Type B pancreatic cell (in vitro differentiated cells): ENCODE measurements at places on chromosomes 4 and X. TPM values are rescaled to one million over a fixed set of nuclear protein-coding genes. Genes with fewer than 3 reads are reported as not detected.

GRCh38 chr4:152680988-152681603 is 1.3 kb upstream of the TMEM154 start:
- DNase-seq: no peak
- H3K27ac ChIP-seq: peak overlapping the region; percentile 73
- H3K27me3 ChIP-seq: peaks cover 19% of the 10 kb centered on the region
- H3K4me3 ChIP-seq: peak overlapping the region; percentile 50

GRCh38 chrX:75131973-75132627 is 24.0 kb downstream of the ABCB7 start:
- H3K4me3 ChIP-seq: no peak overlapping the region
- H3K27me3 ChIP-seq: no peaks in the 10 kb centered on the region
- no peak overlapping the region for H3K27ac ChIP-seq
- no peaks in the 10 kb centered on the region for H3K36me3 ChIP-seq
- no peak for DNase-seq

- H3K4me1 ChIP-seq: peaks cover 42% of the 10 kb centered on the region
- peak overlapping the region; percentile 44 for H3K4me3 ChIP-seq
- peaks cover 3% of the 10 kb centered on the region for H3K27me3 ChIP-seq
- no peak for DNase-seq
- H3K36me3 ChIP-seq: peaks cover 3% of the 10 kb centered on the region
- no peak overlapping the region for H3K27ac ChIP-seq
Observed at GRCh38 chrX:132412208-132412607, 76.6 kb downstream of the MBNL3 start.

DNA sequence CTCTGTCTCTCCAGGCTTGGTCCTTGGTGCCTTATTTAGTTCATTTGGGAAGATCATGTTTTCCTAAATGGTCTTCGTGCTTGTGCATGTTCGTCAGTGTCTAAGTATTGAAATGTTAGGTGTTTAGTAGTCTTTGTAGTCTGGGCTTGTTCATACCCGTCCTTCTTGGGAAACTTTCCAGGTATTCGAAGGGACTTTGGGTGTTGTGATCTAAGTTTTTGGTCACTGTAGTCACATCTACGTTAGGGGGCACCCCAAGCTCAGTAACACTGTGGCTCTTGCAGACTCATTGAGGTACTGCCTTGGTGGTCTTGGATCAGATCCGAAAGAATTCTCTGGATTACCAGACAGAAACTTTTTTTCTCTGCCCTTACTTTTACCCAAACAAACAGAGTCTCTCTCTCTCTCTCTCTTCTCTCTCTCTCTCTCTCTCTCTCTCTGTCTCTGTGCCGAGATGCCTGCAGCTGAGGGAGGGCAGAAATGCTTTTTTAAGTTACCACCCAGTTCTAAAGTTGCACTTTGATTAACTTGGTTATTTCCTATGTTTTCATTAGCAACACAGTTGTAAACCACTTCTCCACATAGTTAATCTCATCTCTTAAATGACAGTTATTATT is 67.6 kb upstream of the SLC7A3 start:
- H3K4me1 ChIP-seq: peaks cover 7% of the 10 kb centered on the region
- peak overlapping the region; percentile 6 for H3K27ac ChIP-seq
- no peak for DNase-seq
- no peaks in the 10 kb centered on the region for H3K27me3 ChIP-seq
- H3K36me3 ChIP-seq: no peaks in the 10 kb centered on the region

DNA sequence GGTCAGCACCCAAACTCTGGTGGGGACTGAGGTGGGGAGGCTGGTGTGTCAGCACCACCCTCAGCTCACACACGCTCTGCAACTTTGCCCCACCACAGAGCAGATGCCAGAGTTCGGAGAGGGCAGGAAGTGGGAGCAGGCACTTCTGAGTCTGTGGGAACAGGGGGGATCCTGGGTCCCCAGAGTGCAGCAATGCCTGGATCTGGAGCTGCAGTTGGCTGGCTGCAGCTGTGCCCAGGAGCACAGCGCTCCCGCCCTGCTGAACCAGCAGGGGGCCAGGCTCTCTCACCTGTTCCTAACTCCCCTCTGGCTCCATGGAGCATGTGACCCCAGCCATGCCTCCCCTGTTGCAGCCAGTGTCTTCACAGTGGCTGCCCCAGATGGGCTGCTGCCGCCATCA is 252.4 kb downstream of the SPOCK3 start:
- DNase-seq: no peak
- H3K27ac ChIP-seq: no peak overlapping the region
- H3K4me3 ChIP-seq: no peak overlapping the region

DNA sequence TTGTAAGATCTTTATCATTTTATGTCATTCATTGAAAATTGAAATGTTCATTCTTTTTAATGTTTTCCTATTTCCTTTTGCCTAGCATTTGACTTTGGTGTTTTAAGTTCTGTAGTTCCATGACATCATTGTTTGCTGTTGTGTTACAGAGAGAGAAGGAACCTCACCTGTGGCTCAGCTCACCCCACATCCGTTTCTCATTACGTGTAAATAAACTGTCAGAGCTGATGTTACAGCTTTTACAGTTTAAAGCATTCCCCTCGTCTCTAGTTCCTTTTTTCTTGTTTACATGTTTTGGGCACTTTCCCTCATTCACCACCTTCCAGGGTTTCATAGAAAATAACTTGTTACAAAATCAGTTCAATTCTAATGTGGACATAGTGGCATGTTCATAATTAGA is 137.2 kb downstream of the FNIP2 start:
- no peaks in the 10 kb centered on the region for H3K27me3 ChIP-seq
- H3K36me3 ChIP-seq: peaks cover 10% of the 10 kb centered on the region
- no peak overlapping the region for H3K4me3 ChIP-seq
- peaks cover 22% of the 10 kb centered on the region for H3K4me1 ChIP-seq
- DNase-seq: no peak

DNA sequence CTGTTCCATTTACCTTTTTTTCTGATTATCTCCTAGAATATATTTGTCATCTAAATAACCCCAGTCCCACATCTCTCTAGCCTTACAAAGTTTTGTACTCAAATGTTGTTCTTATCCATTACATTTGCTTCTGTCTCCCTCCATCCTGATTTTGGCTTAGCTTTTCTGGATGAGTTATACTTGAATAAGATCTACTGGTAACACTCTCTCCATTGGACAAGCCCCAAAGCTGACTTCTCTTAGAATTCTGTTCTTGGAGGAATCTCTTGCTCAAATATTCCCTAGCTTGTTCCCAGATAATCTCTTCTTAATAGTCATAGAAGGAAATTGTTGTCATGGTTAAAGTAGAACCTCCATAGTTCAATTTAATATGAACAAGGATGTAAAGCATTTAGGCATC is 115.5 kb upstream of the HS3ST1 start:
- no peaks in the 10 kb centered on the region for H3K36me3 ChIP-seq
- H3K27ac ChIP-seq: no peak overlapping the region
- no peak overlapping the region for H3K4me3 ChIP-seq
- H3K27me3 ChIP-seq: no peaks in the 10 kb centered on the region
- H3K4me1 ChIP-seq: no peaks in the 10 kb centered on the region
- DNase-seq: no peak

DNA sequence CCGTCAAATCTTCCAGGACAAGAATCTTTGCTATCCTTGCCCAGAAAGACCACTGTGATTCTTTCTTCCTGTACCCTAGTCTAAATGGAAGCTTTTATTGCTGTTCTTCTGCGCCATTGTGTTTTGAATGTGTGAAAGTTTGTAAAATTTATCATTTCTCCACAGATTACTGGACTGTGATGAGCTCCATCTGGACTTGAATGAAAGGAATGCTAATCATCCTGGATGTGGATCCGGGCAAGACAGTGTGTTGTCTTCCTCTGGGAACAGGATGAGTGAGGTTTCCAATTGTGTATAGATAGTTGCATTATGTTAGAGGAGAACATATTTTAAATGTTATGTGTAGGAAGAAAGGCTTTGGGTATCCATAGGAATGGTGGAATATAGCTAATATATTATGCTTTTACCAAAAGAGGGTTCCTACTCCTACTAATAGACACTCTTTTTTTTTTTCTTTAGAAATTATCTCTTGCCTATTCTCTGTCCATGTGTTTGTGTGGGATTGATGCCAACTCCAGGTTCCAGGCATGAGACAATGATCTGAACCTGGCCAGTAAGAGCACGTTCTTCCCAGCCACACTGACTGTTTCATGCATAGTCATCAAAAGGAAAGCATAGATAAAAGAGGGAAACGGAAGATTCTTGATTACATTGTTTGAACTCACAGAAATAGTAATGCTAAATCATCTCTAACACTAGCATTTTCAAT is 803.6 kb upstream of the ADGRL3 start:
- no peak overlapping the region for H3K27ac ChIP-seq
- no peak for DNase-seq
- H3K4me1 ChIP-seq: peaks cover 6% of the 10 kb centered on the region
- H3K27me3 ChIP-seq: no peaks in the 10 kb centered on the region

DNA sequence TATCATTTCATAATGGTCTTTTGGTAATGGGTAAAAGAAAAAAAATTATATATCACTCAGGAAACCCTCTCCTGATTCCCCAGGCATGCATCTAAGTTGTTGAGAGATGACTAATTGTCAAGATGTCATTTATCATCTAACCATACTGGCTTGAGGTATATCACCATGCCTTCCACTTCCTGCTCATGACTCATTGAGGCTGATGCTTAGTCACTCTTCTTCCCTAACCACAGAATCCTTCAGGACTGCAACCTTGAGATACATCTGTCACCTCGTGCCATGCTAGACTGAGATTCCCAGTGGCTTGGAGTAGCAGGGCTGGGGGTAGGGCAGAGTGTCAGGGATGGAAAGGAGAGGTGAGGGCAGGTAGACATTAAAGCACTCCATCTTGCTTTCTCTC is 782.5 kb upstream of the INTU start:
- no peak overlapping the region for H3K27ac ChIP-seq
- no peaks in the 10 kb centered on the region for H3K4me1 ChIP-seq
- no peaks in the 10 kb centered on the region for H3K36me3 ChIP-seq
- no peak for DNase-seq
- no peak overlapping the region for H3K4me3 ChIP-seq

DNA sequence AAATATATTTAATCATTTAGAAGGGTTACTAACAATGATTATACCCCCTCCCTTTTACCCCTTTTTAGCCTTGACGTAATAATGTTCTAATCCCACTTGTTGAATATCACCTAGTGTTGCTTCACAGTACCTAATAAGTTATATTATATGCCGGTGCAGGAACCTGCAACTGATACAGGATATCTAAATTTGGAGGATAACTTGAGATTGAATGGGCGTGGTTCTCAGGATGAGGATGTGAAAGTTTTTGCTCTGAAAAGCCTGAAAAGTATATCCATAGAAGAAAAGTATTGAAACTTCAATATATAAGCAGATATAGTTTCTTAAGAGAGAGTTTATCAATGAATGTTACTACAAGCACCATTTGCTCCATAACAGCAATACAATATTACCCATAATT is 59.8 kb downstream of the ZNF711 start:
- no peaks in the 10 kb centered on the region for H3K36me3 ChIP-seq
- no peak overlapping the region for H3K4me3 ChIP-seq
- H3K27ac ChIP-seq: no peak overlapping the region
- no peak for DNase-seq
- no peaks in the 10 kb centered on the region for H3K4me1 ChIP-seq

GRCh38 chrX:31240982-31241381 is 169.1 kb upstream of the FTHL17 start:
- no peaks in the 10 kb centered on the region for H3K4me1 ChIP-seq
- H3K4me3 ChIP-seq: no peak overlapping the region
- DNase-seq: no peak
- H3K36me3 ChIP-seq: no peaks in the 10 kb centered on the region

DNA sequence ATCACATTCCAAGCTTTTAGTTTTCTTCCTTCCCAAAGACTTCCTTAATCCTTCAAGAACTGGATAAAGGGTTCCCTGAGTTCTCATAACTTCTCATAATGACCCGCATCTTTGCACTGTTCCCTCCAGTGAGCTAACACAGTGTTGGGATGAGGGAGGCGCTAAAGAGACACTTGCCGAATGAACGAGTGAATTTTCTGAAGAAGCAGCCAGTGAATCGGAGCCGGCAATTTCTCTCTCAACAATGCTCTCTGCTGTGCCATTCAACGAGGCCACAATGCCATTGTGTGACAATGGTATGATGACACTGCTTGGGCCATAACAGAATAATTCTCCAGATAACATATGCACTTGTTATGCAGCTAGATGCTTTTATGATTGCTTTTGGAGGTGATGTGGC is 51.4 kb upstream of the ZFP42 start:
- peaks cover 5% of the 10 kb centered on the region for H3K4me1 ChIP-seq
- no peaks in the 10 kb centered on the region for H3K36me3 ChIP-seq
- no peaks in the 10 kb centered on the region for H3K27me3 ChIP-seq
- H3K4me3 ChIP-seq: no peak overlapping the region
- no peak overlapping the region for H3K27ac ChIP-seq

DNA sequence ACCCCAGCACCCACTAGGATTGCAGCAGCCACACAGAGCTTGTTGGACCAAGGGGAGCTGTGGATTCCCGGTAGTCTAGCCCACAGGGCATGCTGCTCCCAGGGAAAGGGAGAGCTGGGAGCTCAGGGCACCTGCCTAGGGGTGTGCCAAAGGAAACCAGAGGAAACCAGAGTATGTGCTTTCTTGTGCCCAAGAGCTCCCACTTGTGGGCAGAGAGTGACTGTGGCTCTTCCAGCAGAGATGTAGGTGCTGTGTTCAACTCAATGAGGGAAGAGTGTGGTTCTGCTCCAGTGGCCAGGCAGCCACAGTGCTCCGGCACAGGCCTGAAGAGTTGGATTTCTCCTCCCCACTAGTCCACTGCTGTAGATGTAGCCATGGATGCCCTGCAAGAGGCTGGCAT is 1050.0 kb upstream of the INTU start:
- H3K36me3 ChIP-seq: no peaks in the 10 kb centered on the region
- no peaks in the 10 kb centered on the region for H3K4me1 ChIP-seq
- no peak overlapping the region for H3K4me3 ChIP-seq
- no peak overlapping the region for H3K27ac ChIP-seq

- H3K36me3 ChIP-seq: no peaks in the 10 kb centered on the region
- H3K4me3 ChIP-seq: no peak overlapping the region
- no peak for DNase-seq
- H3K27ac ChIP-seq: no peak overlapping the region
Observed at GRCh38 chrX:47690175-47690574, 31.2 kb upstream of the UXT start.

DNA sequence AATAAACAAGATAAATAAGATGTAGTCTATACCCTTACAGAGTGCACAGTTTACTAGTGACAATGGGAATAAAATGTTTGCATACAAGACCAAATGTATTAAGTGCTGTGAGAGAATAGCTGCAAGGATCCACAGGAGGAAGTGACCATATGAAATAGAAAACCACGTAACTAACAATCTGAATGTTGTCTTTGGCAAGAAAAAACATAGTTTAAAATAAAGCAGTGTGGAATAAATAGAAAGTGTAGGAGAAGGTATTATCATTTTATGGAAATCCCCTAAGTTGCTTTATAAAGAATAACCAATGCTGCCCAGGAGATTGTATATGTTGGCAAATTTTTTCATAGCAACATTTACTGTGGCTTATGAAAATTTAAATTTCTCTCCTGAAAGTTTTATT is 116.1 kb downstream of the PCDH7 start:
- H3K27ac ChIP-seq: no peak overlapping the region
- H3K36me3 ChIP-seq: no peaks in the 10 kb centered on the region
- H3K27me3 ChIP-seq: peaks cover 4% of the 10 kb centered on the region
- peak overlapping the region; percentile 29 for H3K4me3 ChIP-seq

GRCh38 chrX:39258331-39258730 is 457.1 kb downstream of the MID1IP1 start:
- peaks cover 1% of the 10 kb centered on the region for H3K36me3 ChIP-seq
- no peak overlapping the region for H3K4me3 ChIP-seq
- DNase-seq: no peak
- H3K27me3 ChIP-seq: no peaks in the 10 kb centered on the region
- H3K27ac ChIP-seq: no peak overlapping the region

The GPRIN3 gene
- total RNA-seq: 4.0 and 4.5 TPM in 2 replicates

The ANAPC4 gene
- 17.8 and 29.1 TPM in 2 replicates for total RNA-seq

The TRIM61 gene
- total RNA-seq: 2.1 and 2.6 TPM in 2 replicates

The XPNPEP2 gene
- total RNA-seq: 1.2 and 6.8 TPM in 2 replicates

The ITM2A gene
- total RNA-seq: 4.1 and 5.9 TPM in 2 replicates

The ARHGAP4 gene
- total RNA-seq: 7.7 and 8.8 TPM in 2 replicates

The AWAT2 gene
- not detected in 2 replicates for total RNA-seq

The RLIM gene
- 40.3 and 42.3 TPM in 2 replicates for total RNA-seq
